Immature natural killer cell (primary cell): ENCODE measurements at places on chromosomes 12 and 14. TPM values are rescaled to one million over a fixed set of nuclear protein-coding genes. Genes with fewer than 3 reads are reported as not detected.

Gene NYNRIN
- 0.18 TPM for polyA plus RNA-seq

- H3K36me3 ChIP-seq, result peaks cover 17% of the 10 kb centered on the region
- H3K27ac ChIP-seq, result peak overlapping the region; percentile 37
- H3K4me1 ChIP-seq, result peaks cover 32% of the 10 kb centered on the region
- no peak overlapping the region for H3K4me3 ChIP-seq
- no peaks in the 10 kb centered on the region for H3K27me3 ChIP-seq
Measured at GRCh38 chr12:110349514-110350151, 53.9 kb downstream of the ANAPC7 start.

Gene PLEK2
- polyA plus RNA-seq, result not detected

DNA sequence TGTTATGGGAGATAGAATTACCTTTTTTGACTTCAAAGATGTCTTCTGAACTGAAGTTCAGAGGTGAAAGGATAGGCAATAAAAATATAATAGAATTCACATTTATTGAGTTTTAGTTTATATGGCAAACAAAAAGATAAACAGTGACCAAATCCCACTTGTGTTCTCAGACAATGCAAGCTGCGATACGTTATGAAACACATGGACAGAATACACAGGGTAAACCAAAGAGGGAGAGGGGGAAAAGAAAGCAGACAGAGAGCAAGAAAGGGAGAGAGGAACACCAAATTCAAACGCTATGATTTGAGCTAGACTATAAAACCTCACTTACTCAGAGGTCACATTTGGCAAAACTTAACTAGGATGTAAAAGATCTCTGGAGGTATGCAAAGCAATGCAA is 238.2 kb upstream of the FLRT2 start:
- H3K4me1 ChIP-seq, result peaks cover 2% of the 10 kb centered on the region
- H3K27ac ChIP-seq, result no peak overlapping the region
- no peak for DNase-seq
- no peaks in the 10 kb centered on the region for H3K36me3 ChIP-seq

Gene KLRG1
- 183 TPM for polyA plus RNA-seq

- H3K27me3 ChIP-seq, result peaks cover 2% of the 10 kb centered on the region
- peaks cover 14% of the 10 kb centered on the region for H3K4me1 ChIP-seq
- no peak overlapping the region for H3K4me3 ChIP-seq
- H3K27ac ChIP-seq, result no peak overlapping the region
- H3K36me3 ChIP-seq, result no peaks in the 10 kb centered on the region
Measured at GRCh38 chr12:52521175-52521567, 977 bp upstream of the KRT5 start.

DNA sequence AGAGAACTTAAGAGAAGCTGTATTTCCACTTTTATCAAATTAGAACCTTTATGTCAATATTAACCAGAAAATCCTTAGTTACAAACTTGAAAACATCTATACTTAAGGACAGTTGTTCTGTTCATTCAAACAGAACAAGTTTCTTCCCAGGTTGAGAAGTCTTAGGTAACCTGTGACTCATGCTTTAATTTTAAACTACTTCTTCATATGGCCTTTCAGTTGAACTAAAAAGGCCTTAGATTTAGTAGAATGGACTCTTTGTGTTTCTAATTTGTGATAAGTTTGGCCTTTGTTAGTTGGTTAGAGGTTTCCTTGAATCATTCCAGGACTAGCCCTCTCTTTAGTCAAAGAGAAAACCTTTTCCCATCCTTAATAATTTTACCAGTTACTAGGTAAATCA is 274.2 kb downstream of the FUT8 start:
- H3K27ac ChIP-seq, result no peak overlapping the region
- H3K4me1 ChIP-seq, result peaks cover 8% of the 10 kb centered on the region
- H3K36me3 ChIP-seq, result no peaks in the 10 kb centered on the region
- H3K4me3 ChIP-seq, result no peak overlapping the region

DNA sequence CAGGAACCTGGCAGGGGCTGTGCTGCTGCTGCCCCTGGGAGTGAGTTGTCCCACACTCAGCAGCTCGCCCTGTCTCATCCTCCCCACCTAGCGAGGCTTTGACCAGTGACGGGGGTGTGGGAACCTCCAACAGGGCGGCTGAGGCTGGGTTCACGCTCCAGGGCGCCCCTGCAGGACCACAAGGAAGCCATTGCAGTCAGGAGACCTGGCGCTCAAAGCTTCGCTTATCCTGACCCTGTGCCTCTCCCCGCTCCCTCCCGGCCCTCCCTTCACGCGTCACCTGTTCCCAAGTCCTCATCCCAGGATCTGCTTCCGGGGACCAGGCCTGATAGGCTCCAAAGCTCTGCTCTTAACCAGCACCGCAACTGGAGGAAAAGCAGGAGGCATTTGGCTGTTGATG is 272.0 kb upstream of the SFSWAP start:
- no peak overlapping the region for H3K4me3 ChIP-seq
- H3K4me1 ChIP-seq, result no peaks in the 10 kb centered on the region
- no peaks in the 10 kb centered on the region for H3K27me3 ChIP-seq
- no peak for DNase-seq
- no peaks in the 10 kb centered on the region for H3K36me3 ChIP-seq

DNA sequence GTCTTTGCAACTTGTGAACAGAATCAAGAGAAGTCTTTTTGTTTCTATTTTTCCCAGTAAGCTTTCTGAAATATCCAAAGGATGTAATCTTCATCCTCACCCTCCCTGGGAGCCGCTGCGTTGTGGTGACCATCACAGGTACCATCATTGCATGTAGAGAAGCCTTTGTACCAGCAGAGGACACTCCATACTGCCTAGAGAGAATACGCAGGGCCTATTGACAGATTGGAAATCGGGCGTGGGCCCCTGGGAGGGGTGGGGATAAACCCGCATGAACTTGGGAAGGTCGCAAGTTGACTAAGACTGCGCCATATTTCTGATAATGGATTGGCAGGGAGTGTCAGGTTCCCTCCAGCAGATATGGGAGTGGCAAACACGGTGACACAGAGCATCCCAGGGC is 12.7 kb downstream of the KRT1 start:
- no peak for DNase-seq
- no peak overlapping the region for H3K4me3 ChIP-seq
- H3K27me3 ChIP-seq, result peaks cover 2% of the 10 kb centered on the region
- peaks cover 8% of the 10 kb centered on the region for H3K4me1 ChIP-seq
- H3K27ac ChIP-seq, result no peak overlapping the region

- H3K4me1 ChIP-seq, result peaks cover 75% of the 10 kb centered on the region
- peaks cover 4% of the 10 kb centered on the region for H3K27me3 ChIP-seq
- H3K36me3 ChIP-seq, result no peaks in the 10 kb centered on the region
- no peak for DNase-seq
Measured at GRCh38 chr14:63435838-63436237, 107.3 kb downstream of the PPP2R5E start.

DNA sequence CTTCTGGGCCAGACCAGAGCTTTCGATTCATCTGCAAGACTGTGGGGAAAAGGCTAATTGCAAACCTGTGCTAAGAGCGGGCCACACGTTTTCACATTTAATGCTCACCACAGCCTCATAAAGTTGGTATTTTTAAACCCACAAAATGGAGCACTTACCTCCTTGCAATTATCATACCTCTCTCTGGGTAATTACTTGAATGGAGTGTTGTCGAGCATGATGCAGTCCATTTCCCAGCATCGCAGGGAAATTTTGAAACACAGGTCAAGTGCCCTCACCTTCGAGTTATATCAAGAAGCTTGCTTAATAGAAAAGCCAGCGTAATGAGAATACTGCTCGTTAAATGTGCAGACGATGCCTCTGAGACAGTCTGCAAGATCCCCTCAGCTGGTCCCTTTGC is 8.8 kb upstream of the IFI27L2 start:
- no peak overlapping the region for H3K4me3 ChIP-seq
- no peaks in the 10 kb centered on the region for H3K36me3 ChIP-seq
- peaks cover 4% of the 10 kb centered on the region for H3K4me1 ChIP-seq
- DNase-seq, result no peak

Gene RBP5
- not detected for polyA plus RNA-seq

Gene MTERF2
- 9.7 TPM for polyA plus RNA-seq

Gene FLRT2
- polyA plus RNA-seq, result not detected

Gene KRT82
- polyA plus RNA-seq, result not detected

Gene LARP4
- polyA plus RNA-seq, result 11.2 TPM

Gene HOXC9
- polyA plus RNA-seq, result not detected

Gene FBXO34
- polyA plus RNA-seq, result 38.1 TPM

Gene KRT78
- polyA plus RNA-seq, result not detected

DNA sequence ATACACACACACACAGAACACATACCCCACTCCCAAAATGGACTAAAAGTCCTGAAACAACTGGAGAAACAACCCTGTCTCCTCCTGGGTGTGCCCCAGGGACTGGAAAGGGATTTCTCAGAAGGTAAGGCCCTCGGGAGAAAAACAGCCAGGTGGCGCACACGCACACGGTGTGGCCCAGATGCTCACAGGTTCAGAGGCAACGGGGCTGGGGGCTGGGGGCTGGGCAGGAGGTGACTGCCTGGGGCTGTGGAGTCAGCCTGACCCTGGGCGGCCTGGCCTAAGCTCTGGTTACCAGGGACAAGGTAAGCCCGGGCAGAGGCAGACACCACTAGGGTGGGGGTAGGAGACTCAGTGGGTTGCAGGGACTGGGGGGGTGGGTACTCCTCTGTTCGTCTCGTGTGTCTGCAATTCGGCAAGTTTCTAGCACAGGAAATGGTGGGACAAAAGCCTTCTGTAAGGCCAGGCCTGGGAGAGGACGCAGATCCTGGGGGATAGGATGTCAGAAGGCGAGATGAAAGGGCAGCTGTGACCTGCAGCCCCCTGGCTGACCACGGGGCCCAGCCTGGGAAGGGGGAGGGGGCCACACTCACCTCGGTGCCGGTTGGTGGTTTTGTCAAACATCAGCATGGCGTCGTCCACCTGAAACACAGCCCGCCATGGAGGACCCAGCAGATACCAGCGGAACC is 10.4 kb downstream of the MSI1 start:
- no peak for DNase-seq
- no peaks in the 10 kb centered on the region for H3K4me1 ChIP-seq
- H3K36me3 ChIP-seq, result no peaks in the 10 kb centered on the region
- no peak overlapping the region for H3K4me3 ChIP-seq
- peaks cover 8% of the 10 kb centered on the region for H3K27me3 ChIP-seq

Gene TSHR
- polyA plus RNA-seq, result not detected

Gene BMP4
- polyA plus RNA-seq, result not detected

Gene TUBA1C
- 45.8 TPM for polyA plus RNA-seq

- DNase-seq, result no peak
- H3K27me3 ChIP-seq, result peaks cover 3% of the 10 kb centered on the region
- no peak overlapping the region for H3K4me3 ChIP-seq
- H3K4me1 ChIP-seq, result no peaks in the 10 kb centered on the region
Measured at GRCh38 chr12:110262442-110263388, 18.3 kb upstream of the ATP2A2 start.

DNA sequence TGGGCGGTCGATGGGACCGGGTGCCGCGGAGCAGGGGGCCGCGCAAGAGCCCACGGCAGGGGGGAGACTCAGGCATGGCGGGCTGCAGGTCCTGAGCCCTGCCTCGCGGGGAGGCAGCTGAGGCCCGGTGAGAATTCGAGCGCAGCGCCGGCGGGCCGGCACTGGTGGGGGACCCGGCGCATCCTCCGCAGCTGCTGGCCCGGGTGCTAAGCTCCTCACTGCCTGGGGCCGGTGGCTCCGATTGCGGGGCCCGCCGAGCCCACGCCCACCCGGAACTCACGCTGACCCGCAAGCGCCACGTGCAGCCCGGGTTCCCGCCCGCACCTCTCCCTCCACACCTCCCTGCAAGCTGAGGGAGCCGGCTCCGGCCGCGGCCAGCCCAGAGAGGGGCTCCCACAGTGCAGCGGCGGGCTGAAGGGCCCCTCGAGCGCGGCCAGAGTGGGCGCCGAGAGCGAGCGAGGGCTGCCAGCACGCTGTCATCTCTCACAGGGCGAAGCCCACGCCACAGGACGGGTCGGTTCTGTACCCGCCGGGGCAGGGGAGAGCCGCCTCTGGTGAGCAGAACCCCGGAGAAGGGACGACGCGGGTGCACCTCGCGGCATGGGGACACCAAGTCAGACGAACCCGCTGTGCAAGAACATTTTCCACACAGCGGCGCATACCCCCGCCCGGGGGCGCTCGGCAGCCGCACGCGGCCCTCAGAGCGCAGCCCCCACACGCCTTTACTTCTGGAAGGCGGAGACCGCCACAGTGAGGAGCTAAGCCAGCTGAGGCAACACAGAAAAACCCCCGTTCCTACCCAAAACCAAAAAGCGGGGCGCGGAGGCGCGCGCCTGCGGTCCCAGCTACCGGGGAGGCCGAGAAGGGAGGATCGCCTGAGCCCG is 1.2 kb upstream of the SIVA1 start:
- H3K27me3 ChIP-seq, result peaks cover 12% of the 10 kb centered on the region
- peaks cover 28% of the 10 kb centered on the region for H3K4me1 ChIP-seq
- no peaks in the 10 kb centered on the region for H3K36me3 ChIP-seq
- H3K4me3 ChIP-seq, result peak overlapping the region; percentile 93

Gene ADAMTS20
- not detected for polyA plus RNA-seq

- no peak overlapping the region for H3K27ac ChIP-seq
- H3K27me3 ChIP-seq, result peaks cover 2% of the 10 kb centered on the region
- peaks cover 9% of the 10 kb centered on the region for H3K4me1 ChIP-seq
- DNase-seq, result no peak
- H3K4me3 ChIP-seq, result no peak overlapping the region
Measured at GRCh38 chr12:27592548-27592947, 68.5 kb downstream of the PPFIBP1 start.

Gene GLIPR1L1
- not detected for polyA plus RNA-seq

- DNase-seq, result no peak
- H3K27ac ChIP-seq, result no peak overlapping the region
- no peaks in the 10 kb centered on the region for H3K4me1 ChIP-seq
- H3K27me3 ChIP-seq, result no peaks in the 10 kb centered on the region
- H3K36me3 ChIP-seq, result no peaks in the 10 kb centered on the region
Measured at GRCh38 chr12:20950248-20950647, 139.7 kb downstream of the SLCO1B3 start.

DNA sequence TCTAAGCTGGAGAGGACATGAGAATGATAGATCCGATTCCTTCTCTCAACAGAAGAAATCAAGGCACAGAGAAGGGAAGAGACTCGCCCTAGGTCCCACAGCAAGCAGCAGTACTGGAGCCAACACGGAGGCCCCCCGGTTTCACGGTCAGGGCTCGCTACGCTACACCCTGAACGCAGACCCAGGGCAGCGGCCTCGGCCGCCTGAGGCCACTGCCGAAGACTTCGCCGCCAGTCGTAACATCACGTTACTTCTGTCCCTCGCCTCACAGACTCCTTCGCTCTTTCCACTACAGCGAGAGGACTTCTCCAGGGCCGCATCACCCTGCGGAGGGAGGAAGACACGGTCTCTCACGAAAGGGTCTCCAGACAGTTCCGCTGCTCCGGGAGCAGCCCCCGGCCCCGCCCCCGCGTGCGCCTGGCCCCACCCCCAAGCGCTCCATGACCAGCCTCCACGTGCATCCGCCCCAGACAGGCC is 411 bp upstream of the DCAF4 start:
- H3K4me1 ChIP-seq, result peaks cover 14% of the 10 kb centered on the region
- H3K27me3 ChIP-seq, result peaks cover 5% of the 10 kb centered on the region
- peak overlapping the region; percentile 87 for H3K27ac ChIP-seq
- H3K4me3 ChIP-seq, result peak overlapping the region; percentile 90
- H3K36me3 ChIP-seq, result no peaks in the 10 kb centered on the region
- no peak for DNase-seq

GRCh38 chr12:51098611-51099010 is 15.2 kb upstream of the CSRNP2 start:
- DNase-seq, result no peak
- H3K4me3 ChIP-seq, result no peak overlapping the region
- H3K36me3 ChIP-seq, result peaks cover 32% of the 10 kb centered on the region
- no peaks in the 10 kb centered on the region for H3K27me3 ChIP-seq

Gene SLC6A13
- polyA plus RNA-seq, result 0.16 TPM

- no peaks in the 10 kb centered on the region for H3K4me1 ChIP-seq
- no peak for DNase-seq
- H3K27me3 ChIP-seq, result peaks cover 7% of the 10 kb centered on the region
- H3K4me3 ChIP-seq, result no peak overlapping the region
- no peak overlapping the region for H3K27ac ChIP-seq
Measured at GRCh38 chr14:104542871-104543830, 36.4 kb upstream of the C14orf180 start.

- no peak for DNase-seq
- H3K27me3 ChIP-seq, result peaks cover 16% of the 10 kb centered on the region
- no peak overlapping the region for H3K27ac ChIP-seq
- H3K4me1 ChIP-seq, result no peaks in the 10 kb centered on the region
Measured at GRCh38 chr12:52496590-52497071, 3.6 kb upstream of the KRT6A start.
